Karpas-422 (cell line): ENCODE measurements at places on chromosomes 12 and 14. TPM values are rescaled to one million over a fixed set of nuclear protein-coding genes. Genes with fewer than 3 reads are reported as not detected.

- DNase-seq = no peak
Measured at GRCh38 chr12:19848421-19848820, 409.1 kb downstream of the AEBP2 start.

Gene TNFAIP2
- not detected in 2 replicates for total RNA-seq

DNA sequence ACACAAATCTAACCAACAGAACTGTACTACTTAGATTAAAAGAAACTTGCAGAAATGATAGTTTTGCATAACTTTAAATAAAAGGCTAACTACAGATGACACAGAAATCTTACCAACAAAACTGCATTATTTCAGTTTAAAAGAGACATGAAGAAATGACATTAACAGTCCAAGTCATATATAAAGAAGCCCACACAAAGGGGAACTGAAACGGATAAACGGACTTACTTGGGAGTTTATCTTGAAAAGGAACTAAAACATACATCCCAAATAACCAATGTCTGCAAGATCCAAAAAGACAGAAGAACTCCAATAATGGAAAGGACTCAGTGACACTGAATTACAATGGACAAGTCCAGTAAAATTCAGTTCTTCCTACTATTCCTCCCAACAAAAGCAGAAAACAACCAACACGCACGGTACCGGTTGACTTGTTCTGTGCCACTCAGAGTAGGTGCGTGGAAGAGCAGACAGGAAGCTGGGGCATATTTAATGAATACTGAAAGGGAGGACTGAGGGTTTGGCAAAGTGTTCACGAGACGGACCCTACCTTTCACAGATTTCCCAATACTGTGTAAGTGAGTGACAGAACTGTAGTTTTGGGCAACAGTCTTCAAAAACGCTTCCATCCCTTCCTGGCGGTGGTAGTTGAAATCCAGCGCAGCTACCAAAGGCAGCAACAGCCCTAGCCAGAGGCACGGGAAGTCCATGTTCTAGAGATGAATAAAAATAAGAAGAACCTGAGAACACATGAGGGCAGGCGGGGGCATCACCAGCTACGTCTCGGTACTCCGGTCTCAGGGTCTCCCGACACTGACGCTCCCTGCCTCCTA is 627 bp downstream of the CPM start:
- peak; percentile 46 for DNase-seq

DNA sequence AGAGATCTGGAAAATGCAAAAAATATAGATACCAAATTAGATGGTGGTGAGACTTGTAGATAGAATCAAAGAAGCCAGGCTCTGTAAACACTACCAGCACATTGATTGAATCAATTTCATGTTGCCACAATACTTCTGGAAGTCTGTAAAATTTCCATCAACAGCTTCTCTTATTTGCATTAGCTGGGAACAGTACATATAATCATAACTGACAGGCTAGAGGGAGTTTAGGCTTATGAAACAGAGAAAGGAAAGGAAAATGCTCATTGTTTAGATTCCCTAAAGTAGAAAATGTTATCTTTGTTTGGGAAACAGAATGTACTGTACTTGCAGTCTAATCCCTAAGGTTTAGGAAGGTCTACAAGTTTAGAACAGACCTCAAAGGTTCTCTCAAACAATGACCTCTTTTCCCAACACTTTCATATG is 335.2 kb downstream of the CEP128 start:
- no peak for DNase-seq

Gene TRPV4
- not detected in 2 replicates for total RNA-seq

DNA sequence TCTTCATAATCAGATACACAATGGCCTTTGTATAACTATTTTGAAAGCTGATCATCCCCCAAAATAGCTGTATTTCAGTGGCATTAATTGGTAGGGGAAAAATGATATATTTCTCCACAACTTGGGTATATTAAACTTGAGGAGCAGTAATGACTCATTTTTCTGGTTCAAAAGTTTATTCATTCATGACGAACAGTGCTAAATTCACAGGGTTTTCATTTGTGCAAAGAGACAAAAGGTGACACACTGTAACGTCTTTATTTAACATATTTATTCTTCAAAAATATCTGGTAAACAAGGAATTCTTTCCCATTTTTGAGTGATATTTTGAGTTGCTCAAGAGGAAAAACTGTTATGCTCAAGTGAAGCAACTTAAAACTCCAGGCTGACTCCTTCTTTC is 415.5 kb upstream of the SOX5 start:
- DNase-seq = no peak

- no peak for DNase-seq
Measured at GRCh38 chr12:57614948-57615500, 3.8 kb downstream of the ARHGEF25 start.

Gene SRGAP1
- 0.14 TPM in 1 of 2 replicates, not detected in the other for total RNA-seq

- DNase-seq = no peak
Measured at GRCh38 chr12:131096681-131097181, 143.0 kb downstream of the ADGRD1 start.

- no peak for DNase-seq
Measured at GRCh38 chr12:104473374-104473983, 16.7 kb downstream of the CHST11 start.

DNA sequence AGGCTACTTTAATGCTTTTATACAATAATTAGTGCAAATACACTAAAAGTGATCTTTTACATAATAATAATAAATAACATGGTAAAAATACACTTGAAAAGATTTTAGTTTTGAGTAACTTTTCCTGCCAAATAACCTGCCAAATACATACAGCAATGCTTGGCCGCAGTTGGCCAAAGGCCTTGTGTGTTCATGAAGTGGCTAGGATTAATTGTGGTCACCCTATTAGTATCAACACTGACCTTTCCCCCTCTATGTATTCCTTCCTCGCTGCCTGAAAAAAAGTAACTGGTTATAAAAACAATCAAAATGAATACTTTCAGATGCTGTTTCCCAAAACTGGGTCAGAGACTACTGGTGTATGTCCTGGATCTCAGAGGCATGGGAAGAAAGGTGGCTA is 34.3 kb downstream of the KICS2 start:
- DNase-seq = no peak

- DNase-seq = no peak
Measured at GRCh38 chr14:87461704-87462103, 531.3 kb downstream of the GALC start.

DNA sequence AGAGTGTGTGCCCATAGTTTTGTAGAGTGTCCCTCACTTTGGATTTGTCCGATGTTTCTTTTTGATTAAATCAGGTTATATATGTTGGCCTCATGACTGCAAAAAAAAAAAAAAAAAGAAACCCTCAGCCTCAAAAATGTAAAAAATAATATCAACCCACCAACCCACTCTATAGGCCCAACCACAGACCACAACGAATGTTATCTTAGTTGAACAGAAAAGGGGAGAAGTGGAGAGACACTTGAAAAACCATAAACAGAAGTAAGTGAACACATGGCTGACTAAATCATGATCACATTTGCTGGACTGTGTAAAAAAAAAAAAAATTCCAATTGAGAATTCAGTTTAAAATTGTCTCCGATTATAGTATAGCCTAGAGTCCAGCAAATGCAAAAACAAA is 45.5 kb upstream of the ST8SIA1 start:
- DNase-seq = no peak

- no peak for DNase-seq
Measured at GRCh38 chr12:92297932-92298696, 152.5 kb upstream of the BTG1 start.

GRCh38 chr12:131124487-131125280 is 171.0 kb downstream of the ADGRD1 start:
- DNase-seq = no peak

Gene HCAR1
- not detected in 2 replicates for total RNA-seq

GRCh38 chr12:76766161-76766560 is 2.2 kb downstream of the ZDHHC17 start:
- DNase-seq = no peak

- DNase-seq = no peak
Measured at GRCh38 chr12:17489452-17489851, 600.5 kb downstream of the RERGL start.

Gene TMEM52B
- not detected in 2 replicates for total RNA-seq

DNA sequence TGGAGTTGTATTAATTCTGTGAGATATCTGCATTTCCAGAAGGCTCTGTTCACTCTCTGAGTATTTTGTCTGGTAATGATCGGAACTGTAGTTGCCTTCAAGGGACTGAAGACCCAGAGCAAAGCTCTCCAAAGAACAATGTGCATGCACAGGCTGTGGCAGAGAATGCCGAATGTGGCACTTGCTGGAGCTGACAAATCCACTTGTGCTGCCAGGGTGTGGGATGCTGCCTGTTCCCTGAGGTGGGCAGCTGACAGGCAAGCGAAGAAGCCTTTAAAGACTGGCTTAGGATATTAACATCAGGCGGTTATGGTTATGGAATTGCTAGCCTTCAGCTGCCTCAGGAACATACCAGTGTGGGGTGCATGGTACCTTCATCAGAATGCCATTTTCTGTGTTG is 419.9 kb upstream of the ATP2B1 start:
- DNase-seq = no peak

GRCh38 chr14:100451264-100451663 is 128.1 kb downstream of the SLC25A47 start:
- DNase-seq = no peak

GRCh38 chr14:80055226-80055625 is 156.1 kb downstream of the DIO2 start:
- DNase-seq = no peak

DNA sequence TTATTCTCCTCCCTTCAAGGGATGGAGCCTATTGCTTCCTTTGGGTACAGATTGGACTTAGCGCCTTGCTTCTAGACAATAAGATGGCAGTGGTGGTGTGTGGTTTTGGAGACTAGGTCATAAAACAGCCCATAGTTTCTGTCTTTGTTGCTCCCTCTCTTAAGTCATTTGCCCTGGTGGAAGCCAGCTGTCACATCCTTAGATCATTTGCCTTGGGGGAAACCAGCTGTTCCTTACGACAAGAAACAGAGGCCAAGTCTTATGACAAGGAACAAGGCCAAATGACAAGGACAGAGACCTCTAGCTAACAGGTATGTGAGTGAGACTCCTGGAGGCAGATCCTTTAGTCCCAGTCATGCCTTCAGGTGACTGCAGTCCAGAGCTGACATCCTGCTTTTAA is 9.2 kb upstream of the PALS1 start:
- no peak for DNase-seq

DNA sequence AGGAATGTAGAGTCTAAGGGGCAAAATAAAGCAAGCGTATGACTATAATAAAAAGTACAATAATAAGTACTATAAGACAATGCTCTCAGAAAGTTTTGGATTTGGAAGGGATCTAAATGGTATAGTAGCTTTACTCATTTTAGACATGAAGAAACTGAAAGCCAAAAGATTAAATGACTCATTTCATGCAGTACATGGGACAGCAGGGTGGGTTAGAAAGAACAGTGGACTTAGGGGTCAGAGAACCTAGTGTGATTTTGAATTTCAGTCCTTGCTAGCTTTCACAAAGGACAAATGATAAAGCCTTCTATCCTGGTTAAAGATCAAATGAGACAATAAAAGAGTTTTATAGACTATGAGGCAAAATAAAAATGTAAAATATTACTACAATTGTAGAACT is 6.8 kb upstream of the LEMD3 start:
- DNase-seq = no peak

Gene CEBPE
- 0.11 TPM in 1 of 2 replicates, not detected in the other for total RNA-seq

Gene CLEC4A
- total RNA-seq = 1.4 TPM in 1 of 2 replicates, not detected in the other

Gene FNTB
- 15.2 and 16.0 TPM in 2 replicates for total RNA-seq

- no peak for DNase-seq
Measured at GRCh38 chr14:99072956-99073355, 199.0 kb downstream of the BCL11B start.

DNA sequence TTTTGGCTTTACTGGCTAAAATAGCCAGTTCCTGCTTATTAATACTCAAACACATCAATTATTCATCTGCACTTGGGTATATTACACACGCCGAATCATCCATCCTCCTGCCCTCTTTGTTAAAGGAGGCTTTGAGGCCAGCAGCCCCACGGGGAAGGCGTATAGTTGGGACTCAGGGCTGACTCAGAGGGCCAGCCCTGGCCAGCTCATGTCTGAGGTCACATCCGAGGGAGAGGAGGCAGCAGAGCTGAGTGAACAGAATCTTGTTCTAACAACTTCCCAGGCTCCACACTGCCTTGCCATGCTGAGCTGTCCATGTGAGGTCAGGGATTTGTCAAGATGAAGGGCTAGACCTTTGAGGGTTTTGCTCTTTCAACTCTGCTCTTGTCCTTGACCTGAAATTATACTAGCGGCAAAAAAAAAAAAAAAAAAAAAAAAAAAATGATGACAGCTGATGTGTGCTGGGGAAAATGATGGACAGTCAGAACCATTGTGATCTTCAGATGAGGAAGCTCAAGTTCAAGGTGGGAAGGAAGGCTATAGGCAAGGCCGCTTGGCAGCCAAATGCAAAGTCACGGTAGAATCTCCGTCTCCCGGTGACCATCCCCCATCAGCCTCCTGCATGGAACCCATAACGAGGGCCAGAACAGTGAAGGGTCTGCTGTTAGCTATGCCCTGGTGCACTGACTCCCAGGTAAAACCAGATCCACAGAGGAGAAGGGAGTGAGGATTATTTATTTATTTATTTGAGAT is 12.5 kb upstream of the MARK3 start:
- DNase-seq = no peak

- DNase-seq = no peak
Measured at GRCh38 chr14:20388159-20388558, 25.1 kb downstream of the TEP1 start.

- DNase-seq = no peak
Measured at GRCh38 chr12:115910057-115910456, 367.4 kb downstream of the MED13L start.

GRCh38 chr14:24255931-24256711 is 6.9 kb downstream of the TGM1 start:
- DNase-seq = no peak

- no peak for DNase-seq
Measured at GRCh38 chr14:101586531-101587430, 25.5 kb downstream of the DIO3 start.

DNA sequence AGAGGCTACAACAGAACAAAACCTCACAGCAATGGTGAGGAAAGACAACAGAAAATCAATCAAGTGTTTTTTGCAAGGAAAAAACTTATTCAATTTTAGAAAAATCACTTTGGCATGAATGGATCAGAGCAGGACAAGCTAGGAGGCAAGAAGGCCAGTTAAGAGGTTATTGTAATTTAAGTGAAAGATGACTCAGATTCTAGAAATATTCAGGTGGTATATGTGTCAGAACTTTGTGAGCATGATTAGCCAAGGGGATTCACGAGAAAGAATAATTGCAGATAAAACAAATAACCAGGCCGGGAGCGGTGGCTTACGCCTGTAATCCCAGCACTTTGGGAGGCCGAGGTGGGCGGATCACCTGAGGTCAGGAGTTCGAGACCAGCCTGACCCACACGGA is 12.7 kb downstream of the GCH1 start:
- DNase-seq = peak; percentile 38

- DNase-seq = peak; percentile 62
Measured at GRCh38 chr14:95287176-95287754, 32.4 kb downstream of the CLMN start.

Gene GPD1
- 1.0 and 1.1 TPM in 2 replicates for total RNA-seq

GRCh38 chr12:113260636-113261300 is 39.5 kb downstream of the TPCN1 start:
- no peak for DNase-seq
